ENCODE measurements at places on chromosomes 12 and 14.

DNA sequence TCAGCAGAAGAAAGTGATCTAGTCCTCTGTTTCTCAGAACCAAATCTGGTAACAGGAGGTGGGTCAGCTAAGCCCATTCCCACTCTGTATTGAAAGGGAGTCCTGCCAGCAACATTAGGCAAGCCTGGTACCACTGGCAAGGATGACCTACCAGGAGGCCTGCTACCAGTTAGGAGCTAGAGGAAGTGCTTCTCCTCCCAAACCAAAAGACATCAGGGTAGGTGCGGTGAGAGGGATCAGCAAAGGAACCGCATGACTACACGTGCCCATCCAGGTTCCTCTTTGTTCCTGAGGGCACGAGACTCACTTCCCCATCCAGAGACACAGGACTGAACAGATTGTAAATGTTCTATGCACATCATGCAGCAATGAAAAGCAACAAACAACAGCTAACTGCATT is 2.8 kb downstream of the KLRC4 start:
- no peak for DNase-seq

GRCh38 chr12:69913526-69913925 is 88.5 kb downstream of the MYRFL start:
- DNase-seq: no peak

- DNase-seq: no peak
Measured at GRCh38 chr12:79055926-79056674, 191.5 kb downstream of the SYT1 start.

DNA sequence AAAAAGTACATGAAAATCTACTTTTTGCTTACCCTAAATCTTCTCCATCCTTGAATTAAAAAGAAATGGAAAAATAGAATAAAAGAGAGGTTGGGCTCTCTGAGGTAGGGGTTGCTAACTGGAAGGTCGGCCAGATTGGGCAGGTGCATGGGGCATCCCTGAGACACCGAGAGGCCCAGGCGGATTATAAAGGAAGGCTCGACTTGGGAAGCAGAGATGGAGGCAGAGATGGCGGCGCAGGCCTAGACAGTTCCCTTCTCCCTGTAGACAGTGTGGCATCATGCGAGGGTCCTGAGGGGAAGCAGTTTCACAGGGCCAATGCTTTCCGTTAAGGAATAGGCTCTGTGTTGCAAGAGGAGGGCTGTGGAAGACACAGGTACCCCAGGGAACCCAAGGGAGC is 3.7 kb upstream of the KRT74 start:
- DNase-seq: no peak

DNA sequence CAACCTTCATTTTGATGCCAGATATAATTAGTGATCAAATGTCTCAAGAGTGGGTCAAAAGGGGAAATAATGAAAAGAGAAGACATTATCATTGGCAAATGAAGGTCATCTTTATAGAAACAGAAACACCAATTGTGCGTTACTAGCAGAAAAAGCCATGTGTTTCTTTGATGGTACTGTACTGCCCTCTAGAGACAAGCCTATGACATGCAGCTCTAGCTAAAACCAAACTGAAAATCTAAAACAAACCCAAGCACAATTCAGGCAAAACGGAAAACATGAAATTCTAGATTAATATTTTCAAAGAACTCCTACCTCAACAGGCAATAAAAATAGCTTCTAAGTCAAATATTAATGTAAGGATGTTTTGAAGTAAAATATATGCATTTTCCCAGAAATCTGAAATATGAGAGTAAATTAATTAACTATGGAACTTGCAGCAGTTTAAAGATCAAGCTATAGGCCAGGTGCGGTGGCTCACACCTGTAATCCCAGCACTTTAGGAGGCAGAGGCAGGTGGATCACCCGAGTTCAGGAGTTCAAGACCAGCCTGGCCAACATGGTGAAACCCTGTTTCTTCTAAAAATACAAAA is 115.4 kb downstream of the KLHL28 start:
- peak; percentile 84 for DNase-seq

DNA sequence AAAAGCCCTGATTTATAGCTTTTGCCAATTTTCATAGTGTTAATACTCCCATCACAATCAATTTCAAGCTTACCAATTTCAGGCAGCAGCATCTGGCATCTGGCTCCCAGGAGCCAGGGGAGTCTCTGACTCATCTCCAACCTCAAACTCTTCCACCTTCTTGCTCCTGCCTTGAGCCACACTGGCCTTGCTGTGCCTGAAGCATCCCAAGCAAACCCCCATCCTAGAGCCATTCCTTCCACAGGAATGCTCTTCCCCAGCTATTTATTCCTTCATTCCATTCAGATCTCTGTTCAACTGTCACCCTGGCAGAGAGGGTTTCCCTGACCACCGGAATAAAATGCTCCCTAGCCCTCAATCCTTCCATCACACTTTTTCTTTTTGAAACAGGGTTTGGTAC is 13.9 kb upstream of the PPP1CC start:
- no peak for DNase-seq

GRCh38 chr14:101235335-101236103 is 325.8 kb upstream of the DIO3 start:
- DNase-seq: peak; percentile 86

GRCh38 chr14:65566820-65567522 is 154.4 kb downstream of the FUT8 start:
- no peak for DNase-seq

DNA sequence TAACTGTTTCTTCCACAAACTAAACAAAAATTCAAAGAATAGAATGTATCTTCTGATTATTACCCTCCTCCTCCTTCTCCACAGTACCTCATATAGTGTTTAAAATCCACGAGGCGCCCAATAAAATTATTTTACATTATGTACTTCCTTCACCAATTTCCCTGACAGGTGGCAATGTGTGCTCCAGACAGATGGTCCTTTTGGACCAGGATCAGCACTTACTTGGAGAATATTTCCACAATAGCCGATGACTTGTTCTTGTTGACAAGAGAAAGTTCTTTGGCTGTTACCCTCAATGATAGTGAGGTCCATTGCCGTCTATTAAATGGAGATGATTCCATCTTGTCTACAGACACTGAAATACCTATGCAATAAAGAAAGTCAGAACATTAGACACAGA is 34.9 kb downstream of the LIMA1 start:
- DNase-seq: no peak

- DNase-seq: no peak
Measured at GRCh38 chr14:85085981-85086380, 444.0 kb upstream of the FLRT2 start.

- no peak for DNase-seq
Measured at GRCh38 chr12:16020031-16020430, 108.9 kb downstream of the DERA start.
